ENCODE measurements at places on chromosomes 7 and 10.

DNA sequence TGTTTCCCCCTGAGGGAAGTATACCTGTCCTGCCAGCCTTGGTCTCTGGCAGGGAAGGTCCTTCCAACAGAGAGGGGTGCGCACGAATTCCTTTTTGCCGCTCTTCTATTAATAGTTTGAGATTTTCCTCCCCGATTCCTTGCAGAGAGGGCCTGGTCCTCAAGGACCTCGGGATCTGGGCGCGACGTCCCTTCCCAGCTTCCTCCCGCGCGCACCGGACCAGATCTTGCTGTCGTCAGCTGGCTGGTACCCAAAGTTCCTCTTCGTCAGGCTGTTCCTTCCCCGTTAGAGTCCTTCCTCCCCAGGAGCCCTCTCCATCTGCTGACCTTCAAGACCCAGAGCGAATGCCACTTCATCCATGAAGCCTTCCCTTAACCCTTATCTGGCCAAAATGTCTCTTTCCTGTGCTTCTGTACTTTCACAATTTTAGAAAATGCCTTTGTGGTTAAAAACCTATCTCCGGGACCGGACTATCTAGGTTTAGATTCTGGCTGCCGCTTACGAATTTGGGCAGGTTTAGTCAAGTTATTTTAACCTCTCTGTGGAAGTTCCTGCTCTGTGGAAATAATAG, 851 bp upstream of the GOT1 start:
- DNase-seq = no peak

GRCh38 chr7:29328045-29328444, 133.5 kb downstream of the CHN2 start:
- DNase-seq = no peak

- no peak for DNase-seq
These were observed 23.8 kb upstream of the CHN2 start for GRCh38 chr7:29170781-29171180.

DNA sequence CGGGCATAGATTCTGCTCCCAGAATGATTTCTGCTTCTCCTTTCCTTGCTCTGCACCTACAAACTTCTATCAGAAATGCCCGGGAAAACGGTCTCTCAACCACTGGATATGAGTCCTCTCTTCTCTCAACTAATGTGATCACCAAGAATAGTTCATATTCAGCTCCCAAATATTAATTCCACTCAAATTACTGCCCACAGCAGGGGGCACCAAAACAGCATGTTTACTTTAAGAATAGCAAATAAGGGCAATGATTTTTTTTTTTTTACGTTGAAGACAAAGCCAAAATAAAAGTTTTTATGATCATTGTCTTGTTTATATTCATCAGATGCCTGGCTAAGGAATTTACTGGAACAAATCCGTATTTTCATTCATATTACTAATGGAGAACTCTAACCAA, 94.9 kb upstream of the PRSS1 start:
- DNase-seq = no peak

GRCh38 chr10:113304726-113305125, 248.1 kb upstream of the HABP2 start:
- no peak for DNase-seq

GRCh38 chr10:130353928-130354572, 217.9 kb downstream of the GLRX3 start:
- no peak for DNase-seq

GRCh38 chr7:18835001-18835690, 282.3 kb downstream of the TWIST1 start:
- DNase-seq = no peak

GRCh38 chr10:61950449-61951143, 49.1 kb downstream of the ARID5B start:
- DNase-seq = no peak

GRCh38 chr10:18271491-18271890, 131.3 kb downstream of the CACNB2 start:
- DNase-seq = no peak

Measured in NCI-H1048 (cell line).